Activated naive CD8-positive, alpha-beta T cell treated with anti-CD3 and anti-CD28 coated beads for 36 hours (primary cell): ENCODE measurements at places on chromosomes 5 and 9. TPM values are rescaled to one million over a fixed set of nuclear protein-coding genes. Genes with fewer than 3 reads are reported as not detected.

DNA sequence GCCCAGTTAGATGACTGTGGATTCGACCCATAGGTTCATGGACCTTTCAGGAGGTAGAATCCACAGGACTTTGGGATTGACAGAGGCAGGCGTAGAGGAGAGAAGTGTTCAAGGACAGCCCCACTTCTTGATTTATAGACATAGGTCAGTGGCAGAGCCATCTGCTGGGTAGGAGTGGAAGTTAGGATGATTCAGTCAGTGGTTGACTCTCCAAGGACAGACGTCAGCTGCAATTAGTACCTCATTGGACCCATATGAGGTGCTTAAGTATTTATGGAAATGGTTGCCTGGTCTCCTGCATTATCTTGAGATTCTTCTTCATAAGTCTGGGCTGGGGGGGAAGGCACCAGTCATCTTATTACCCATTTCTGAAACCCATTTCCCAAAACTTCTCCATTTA lies 70.9 kb downstream of the SH3RF2 start:
- H3K4me3 ChIP-seq, result no peak overlapping the region
- no peak for DNase-seq
- no peaks in the 10 kb centered on the region for H3K36me3 ChIP-seq
- peaks cover 18% of the 10 kb centered on the region for H3K27me3 ChIP-seq
- no peak overlapping the region for H3K27ac ChIP-seq

MYORG gene
- total RNA-seq, result 3.6 TPM

DNA sequence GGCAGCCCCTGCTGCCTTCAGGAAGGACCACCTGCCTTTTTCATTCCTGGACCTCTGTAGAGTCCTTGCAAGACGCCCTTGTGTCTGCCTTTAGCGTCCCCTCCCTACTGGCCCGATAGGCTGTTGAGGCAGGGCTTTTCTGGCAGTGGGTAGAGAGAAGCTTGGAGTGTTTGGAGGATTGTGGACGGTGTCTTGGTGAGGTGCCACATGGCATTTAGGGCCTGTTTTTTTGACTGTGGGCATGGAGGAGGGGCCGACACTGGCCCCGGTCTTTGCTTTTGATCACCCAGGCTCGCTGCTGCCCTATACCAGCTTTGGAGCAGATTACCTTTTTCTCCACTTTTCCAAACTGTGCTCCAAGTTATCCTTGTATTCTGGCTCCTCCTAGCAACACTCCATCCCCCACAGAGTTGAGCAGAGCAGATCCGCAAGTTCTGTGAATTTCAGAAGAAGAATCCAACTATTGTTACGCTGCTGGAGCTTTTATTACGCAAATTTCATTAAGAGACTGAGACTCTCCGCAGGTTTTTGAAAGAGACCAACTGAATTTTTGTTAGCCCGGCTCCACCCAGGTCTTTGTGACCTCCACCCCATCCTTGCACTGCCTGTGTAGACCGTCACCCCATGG lies 34.8 kb upstream of the PRDM12 start:
- no peak overlapping the region for H3K4me3 ChIP-seq
- no peaks in the 10 kb centered on the region for H3K4me1 ChIP-seq
- DNase-seq, result no peak
- H3K27me3 ChIP-seq, result no peaks in the 10 kb centered on the region
- peaks cover 3% of the 10 kb centered on the region for H3K36me3 ChIP-seq

SLCO6A1 gene
- not detected for total RNA-seq

DNA sequence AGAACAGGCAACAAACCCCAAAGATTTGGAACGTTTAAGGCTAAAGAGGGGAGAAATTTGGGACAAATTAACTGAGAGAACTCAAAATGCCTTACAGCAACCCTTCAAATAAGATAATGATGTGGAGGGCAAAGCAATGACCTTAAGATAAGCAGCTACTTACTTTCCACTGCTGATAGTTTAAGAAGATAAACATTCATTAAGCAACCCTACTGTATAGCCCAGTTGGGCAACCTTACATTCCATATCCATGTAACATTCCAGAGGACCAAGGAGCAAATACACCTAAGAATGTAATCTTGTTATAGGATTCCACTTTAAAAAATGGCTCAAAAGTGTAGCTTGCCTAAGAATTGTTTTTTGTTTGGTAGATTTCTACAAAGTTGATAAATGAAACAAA lies 14.8 kb downstream of the ETF1 start:
- no peak for DNase-seq
- no peak overlapping the region for H3K4me3 ChIP-seq
- H3K27me3 ChIP-seq, result no peaks in the 10 kb centered on the region
- peaks cover 38% of the 10 kb centered on the region for H3K36me3 ChIP-seq
- H3K4me1 ChIP-seq, result peaks cover 52% of the 10 kb centered on the region

- peaks cover 38% of the 10 kb centered on the region for H3K36me3 ChIP-seq
- H3K4me1 ChIP-seq, result no peaks in the 10 kb centered on the region
- H3K4me3 ChIP-seq, result no peak overlapping the region
- H3K27ac ChIP-seq, result no peak overlapping the region
Observed at GRCh38 chr5:77483682-77484081, 8.4 kb downstream of the WDR41 start.
